ENCODE measurements at places on chromosomes 2 and 18.

GRCh38 chr2:53695575-53695974 is 72.0 kb upstream of the CHAC2 start:
- DNase-seq, result no peak

- DNase-seq, result no peak
These were observed 8.8 kb upstream of the SMAD7 start for GRCh38 chr18:48959551-48959920.

GRCh38 chr2:29977284-29977683 is 55.9 kb upstream of the ALK start:
- DNase-seq, result no peak

DNA sequence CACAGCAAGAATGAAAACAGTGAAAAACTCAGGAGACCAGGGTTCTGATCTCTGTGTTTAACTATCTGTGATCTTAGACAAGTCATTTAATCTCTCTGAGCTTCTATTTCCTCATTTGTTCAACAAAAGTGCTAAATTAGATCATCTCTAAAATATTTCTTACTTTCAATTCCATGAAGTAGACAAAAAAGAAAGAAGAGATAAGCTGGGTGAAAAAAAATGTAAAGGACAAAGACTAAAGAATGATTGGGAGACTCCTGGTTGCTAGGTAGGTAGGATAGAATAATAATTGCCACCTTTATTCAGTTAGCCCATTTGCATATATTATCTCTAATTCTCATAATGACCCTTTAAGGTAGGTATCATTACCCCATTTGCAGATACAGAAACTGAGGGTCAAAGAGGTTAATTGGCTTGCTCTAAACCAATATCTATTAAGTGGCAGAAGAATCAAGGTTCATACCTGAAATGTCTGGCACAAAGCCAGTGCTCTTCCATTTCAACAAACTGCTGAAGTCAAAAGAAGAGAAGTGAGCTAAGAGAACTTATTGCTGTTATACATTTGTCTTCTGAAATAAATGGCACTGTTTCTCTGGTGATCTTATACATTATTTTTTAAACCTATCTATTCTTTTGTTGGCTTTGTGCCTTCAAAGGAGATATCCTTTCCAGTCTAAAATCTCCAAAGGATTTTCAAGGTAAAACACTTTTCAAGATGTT is 141.7 kb downstream of the OTX1 start:
- no peak for DNase-seq

DNA sequence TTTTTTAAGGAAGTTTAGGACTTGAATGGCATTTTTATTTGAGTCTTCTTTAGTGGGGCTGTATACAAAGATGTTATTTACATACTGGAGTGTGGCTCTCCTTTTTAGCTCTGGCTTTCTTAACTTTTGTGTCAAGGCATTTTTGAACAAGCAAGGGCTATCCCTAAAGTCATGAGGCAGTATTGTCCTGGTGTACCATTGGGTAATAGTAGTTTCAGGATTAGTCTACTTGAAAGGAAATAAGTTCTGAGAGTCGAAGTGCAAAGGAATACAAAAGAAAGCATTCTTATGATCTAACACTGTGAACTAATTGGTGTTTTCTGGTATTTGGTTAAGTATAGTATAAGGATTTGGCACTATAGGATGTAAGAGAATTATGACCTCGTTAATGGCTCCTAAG is 1.9 kb upstream of the CYP27A1 start:
- DNase-seq, result no peak

GRCh38 chr2:72985891-72986683 is 68.8 kb downstream of the EMX1 start:
- no peak for DNase-seq

DNA sequence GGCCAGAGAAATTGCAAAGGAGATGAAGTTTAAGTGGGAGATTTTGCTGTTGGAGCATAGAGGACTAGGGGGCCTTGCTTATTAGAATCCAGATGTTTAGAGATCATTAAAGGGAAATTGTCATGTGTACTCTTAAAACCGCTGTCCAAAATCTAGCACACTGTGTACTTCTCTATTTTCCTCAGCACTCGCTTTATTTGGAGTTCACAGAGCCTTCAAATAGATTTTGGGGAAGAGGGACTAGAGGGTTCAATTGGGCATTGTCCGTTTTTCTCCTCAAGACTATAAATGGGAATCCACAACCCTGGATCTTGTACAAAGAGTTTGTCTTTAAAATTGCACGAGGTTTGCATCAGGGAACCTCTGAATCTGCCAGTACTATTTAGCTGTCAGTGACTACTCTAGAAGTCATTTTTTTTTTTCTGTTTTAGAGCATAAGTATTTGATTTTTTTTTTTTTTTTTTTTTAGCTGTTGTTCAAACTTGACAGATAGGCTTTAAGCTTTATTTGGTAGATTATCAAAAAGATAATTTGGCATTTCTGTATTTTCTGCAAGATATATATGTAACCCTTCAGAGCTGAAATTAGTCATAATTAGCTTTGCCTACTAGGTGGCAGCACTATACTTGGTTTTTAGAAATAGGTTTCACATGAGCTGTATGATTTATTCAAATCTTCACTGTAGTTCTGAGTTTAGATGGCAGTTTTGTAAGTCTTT is 14.2 kb downstream of the PMS1 start:
- DNase-seq, result no peak

DNA sequence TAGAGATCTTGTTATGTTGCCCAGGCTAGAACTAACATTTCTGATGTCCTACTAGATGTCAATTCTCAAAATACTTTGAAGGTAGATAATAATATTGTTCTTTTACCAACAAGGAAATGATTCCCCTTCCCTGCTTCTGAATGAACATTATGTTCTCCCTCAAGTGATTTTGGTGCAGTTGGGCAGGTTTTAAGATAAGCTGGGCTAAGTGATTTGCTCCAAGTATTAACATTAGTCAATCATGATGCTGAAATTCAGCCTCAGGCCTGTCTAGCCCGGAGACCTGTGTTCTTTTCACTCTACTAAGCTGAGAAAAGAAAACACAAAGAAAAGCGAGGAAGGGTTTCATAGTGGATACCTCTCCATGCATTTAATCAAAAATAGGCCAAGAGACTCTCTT is 38.5 kb upstream of the SPTBN1 start:
- DNase-seq, result no peak

DNA sequence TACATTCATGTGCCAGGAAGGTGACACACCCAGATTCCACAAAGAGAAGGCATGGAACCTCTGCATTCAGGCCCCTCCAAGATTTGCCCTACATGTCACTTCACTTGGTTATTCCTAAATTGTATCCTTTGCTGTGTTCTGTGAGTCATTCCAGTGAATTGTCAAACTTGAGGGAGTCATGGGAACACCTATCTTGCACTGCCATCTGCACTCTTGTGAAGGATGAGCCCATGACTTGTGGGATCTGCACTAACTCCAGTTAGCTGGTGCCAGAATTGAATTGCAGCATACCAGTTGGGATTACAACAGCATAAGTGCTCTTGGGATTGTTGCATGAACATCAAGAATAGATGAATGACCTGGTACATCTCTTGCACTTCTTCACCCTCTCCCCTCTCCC is 1288.0 kb upstream of the ZEB2 start:
- no peak for DNase-seq

DNA sequence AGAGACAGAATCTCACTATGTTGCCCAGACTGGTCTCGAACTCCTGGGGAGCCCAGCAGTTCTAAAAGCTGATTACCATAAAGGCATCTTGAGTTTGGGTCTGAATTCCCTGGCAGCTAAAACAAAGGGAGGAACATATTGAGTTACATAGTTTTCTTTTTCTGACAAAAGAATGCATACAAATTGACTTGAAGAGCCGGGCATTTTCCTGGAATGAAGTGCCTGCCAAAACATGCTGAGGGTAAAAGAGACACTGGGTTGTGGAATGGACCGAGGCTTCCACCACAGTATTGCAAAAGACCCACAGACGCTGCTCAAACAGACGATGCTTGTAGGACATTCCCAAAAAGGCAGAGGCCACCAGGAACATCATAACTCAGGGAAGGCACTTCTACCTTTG is 35.1 kb upstream of the ROCK2 start:
- no peak for DNase-seq

GRCh38 chr2:26174691-26175465 is 2.0 kb downstream of the GAREM2 start:
- DNase-seq, result no peak

- no peak for DNase-seq
These were observed 221.0 kb downstream of the ZNF407 start for GRCh38 chr18:74818516-74819175.

- DNase-seq, result no peak
These were observed 45.4 kb downstream of the LCT start for GRCh38 chr2:135791418-135792190.

DNA sequence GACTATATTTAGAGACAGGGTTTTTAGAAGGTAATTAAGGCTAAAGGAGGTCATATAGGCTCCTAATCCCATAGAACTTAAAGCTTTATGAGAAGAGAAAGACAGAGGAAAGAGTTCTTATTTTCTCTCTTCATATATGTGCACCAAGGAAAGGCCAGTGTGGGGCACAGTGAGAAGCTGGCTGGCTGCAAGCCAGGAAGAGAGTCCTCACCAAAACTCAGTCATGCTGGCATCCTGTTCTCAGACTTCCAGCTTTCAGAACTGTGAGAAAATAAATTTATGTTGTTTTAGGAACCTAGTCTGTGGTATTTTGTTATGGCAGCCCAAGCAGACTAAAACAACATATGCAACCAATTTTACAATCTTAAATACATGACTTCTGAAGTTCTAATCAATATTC is 31.5 kb upstream of the ATIC start:
- no peak for DNase-seq

DNA sequence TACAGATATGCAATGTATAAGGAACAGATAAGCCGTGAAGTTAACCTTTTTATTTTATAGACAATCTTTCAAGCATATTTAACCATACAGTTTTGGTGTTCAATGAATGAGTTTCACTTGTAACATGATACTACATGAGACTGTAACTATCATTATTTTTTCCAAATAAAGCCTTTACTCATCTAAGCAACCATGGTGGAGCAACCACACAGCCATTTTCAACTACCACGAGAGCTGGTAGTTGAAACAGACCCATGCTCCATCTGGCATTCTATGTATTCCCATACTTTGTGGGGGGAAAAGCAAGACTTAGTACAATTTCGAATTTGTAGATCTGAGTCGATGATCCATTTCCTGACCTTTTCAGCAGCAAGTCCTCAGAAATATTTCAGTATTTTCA is 159.3 kb upstream of the RND3 start:
- no peak for DNase-seq

GRCh38 chr18:49922228-49922627 is 108.9 kb upstream of the ACAA2 start:
- DNase-seq, result no peak

DNA sequence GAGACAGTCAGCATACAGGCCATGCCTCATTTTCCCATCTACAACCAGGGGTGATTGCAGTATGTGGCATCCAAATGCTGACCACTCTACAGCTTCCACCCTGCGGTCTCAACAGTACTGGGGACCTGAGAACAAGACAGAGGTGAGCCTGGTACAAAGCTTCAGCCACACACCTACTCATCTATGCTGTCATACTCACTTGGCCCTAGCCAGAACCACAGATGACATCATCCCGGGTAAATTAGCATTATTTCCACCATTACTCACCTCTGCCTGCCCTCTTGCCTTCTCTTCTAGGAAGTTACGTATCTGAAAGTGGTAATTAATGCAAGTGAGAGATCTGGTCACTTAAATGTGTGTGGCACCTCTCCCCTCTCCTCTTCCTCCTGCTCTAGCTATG is 208.2 kb upstream of the ARL4C start:
- no peak for DNase-seq

All from activated CD4-positive, alpha-beta memory T cell treated with anti-CD3 and anti-CD28 coated beads for 36 hours (primary cell).